ENCODE measurements at places on chromosomes 3 and 15. TPM values are rescaled to one million over a fixed set of nuclear protein-coding genes. Genes with fewer than 3 reads are reported as not detected.

GRCh38 chr15:40322531-40323238 is 807 bp upstream of the INAFM2 start:
- no peaks in the 10 kb centered on the region for H3K27me3 ChIP-seq
- peak overlapping the region; percentile 80 for H3K4me3 ChIP-seq
- peak overlapping the region; percentile 69 for H3K27ac ChIP-seq
- DNase-seq: peak; percentile 18
- peaks cover 21% of the 10 kb centered on the region for H3K4me1 ChIP-seq

GRCh38 chr3:107323723-107324122 is 53.5 kb upstream of the CCDC54 start:
- no peaks in the 10 kb centered on the region for H3K27me3 ChIP-seq
- H3K36me3 ChIP-seq: no peaks in the 10 kb centered on the region
- H3K4me3 ChIP-seq: no peak overlapping the region
- H3K27ac ChIP-seq: no peak overlapping the region
- no peaks in the 10 kb centered on the region for H3K4me1 ChIP-seq
- no peak for DNase-seq

DNA sequence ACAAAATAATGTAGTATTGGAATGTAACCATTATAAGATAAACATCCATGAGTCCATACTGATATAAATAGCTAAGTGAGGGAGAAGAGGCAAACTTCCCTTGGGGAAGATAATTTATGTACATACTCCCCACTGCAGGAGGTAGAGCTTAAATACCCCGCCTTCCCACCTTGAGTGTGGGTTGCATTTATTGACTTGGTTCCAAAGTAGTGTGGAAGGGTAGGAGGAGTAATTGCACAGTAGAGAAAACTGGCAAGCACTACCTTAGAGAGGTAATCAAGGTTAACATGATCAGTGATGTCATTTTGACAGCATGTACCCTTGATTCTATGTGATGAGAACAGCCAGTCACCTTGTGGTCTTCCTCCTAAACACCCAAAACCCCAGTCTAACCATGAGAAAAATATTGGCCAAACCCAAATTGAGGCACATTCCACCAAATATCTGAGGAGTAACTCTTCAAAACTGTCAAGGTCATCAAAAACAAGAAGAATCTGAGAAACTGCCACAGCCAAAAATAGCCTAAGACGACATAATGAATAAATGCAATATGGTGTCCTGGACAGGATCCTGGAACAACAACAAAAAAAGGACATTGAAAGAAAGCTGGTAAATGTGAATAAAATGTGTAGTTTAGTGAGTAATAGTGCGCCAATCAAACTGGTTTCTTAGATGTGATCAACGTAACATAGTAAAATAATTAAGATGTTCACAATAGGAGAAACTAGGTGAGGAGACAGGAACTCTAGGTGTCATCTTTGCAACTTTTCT is 774 bp upstream of the CNOT10 start:
- H3K4me3 ChIP-seq: peak overlapping the region; percentile 69
- peak overlapping the region; percentile 90 for H3K27ac ChIP-seq
- DNase-seq: no peak
- no peaks in the 10 kb centered on the region for H3K27me3 ChIP-seq

DNA sequence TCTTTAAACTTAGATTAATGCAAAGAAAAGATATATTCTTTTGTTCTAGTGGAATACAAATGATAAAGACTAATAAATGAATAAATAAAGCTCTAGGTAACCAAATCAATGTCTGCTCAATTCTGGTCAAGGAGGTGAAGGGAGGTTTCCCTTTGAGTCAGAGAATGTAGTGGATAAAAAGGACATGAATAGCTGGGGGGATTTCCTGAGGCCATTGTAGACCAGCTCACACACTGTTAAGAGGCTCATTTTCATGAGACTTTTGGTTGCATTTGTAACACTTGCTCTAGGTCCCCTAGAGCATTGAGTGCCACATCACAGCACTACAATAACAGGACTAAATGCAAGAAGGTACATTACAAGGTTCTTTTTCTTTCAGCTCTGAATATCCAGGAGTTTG is 170.7 kb downstream of the TIGIT start:
- no peak overlapping the region for H3K4me3 ChIP-seq
- no peak for DNase-seq
- no peak overlapping the region for H3K27ac ChIP-seq
- no peaks in the 10 kb centered on the region for H3K27me3 ChIP-seq

DNA sequence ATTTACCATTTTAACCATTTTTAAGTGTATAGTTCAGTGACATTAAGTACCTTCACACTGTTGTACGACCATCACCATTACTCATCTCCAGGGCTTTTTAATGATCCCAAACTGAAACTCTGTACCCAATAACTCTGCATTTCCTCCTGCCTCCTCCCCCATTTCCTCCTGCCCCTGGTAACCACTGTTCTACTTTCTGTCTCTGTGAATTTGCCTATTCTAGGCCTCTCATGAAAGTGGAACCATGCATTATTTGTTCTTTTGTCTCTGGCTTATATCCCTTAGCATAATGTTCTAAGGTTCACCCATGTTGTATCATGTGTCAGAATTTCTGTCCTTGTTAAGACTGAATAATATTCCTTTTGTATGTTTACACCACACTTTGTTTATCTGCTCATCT is 154.2 kb downstream of the MECOM start:
- H3K4me3 ChIP-seq: no peak overlapping the region
- DNase-seq: no peak
- no peaks in the 10 kb centered on the region for H3K36me3 ChIP-seq
- H3K27ac ChIP-seq: no peak overlapping the region

DNA sequence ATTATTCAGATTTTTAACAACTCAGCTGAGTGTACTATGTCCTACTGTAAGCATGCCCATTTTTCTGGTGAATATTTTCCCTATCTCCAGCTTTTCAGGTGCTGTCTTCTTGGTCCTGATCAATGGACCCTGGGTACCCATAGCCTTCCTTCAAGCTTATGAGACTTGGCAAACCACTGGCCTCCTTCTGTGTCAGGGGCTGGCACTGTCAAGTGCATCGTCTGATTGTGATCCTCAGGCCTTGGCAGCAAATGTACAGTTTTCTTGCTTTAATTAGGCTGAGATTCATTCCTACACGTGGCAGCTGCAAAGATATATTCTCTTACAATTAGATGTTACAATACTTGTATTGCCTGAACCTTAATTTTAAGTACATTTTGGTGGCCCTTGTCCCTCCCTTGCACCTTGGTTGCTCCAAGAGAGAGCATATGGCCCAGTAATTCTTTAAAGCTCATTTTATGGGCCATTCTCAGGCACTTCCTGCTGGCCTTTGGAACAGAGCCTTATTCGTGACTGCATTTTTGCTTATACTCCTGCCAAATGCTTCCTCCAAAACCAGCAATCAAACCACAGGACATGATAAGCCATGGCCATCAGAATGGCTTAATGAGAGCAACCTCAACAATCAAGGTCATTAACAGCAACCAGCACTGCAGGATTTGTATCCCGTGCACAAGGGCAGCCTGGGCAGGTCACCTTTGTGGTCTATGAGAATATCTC is 179.9 kb downstream of the CNTN6 start:
- H3K27me3 ChIP-seq: no peaks in the 10 kb centered on the region
- no peak overlapping the region for H3K4me3 ChIP-seq
- H3K36me3 ChIP-seq: no peaks in the 10 kb centered on the region
- no peak for DNase-seq
- H3K4me1 ChIP-seq: no peaks in the 10 kb centered on the region

DNA sequence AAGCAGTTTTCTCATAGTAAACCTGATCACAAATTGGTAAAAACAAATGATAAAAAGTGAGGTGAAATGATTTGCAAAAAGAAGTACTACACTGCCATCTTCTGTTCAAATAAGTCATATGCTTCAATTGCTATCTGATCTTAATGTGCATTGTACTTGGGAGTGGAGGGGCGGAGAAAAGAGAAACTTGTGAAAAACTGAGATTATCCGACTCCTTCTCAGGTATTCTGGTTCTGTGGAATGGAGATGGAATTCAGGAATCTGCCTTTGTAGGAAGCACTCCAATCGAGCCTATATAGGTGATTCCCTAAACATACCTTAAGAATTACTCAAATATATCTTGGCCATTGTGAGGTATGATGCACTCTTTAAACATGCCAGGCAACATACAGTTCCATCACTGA is 180.6 kb downstream of the CHL1 start:
- H3K27ac ChIP-seq: no peak overlapping the region
- H3K27me3 ChIP-seq: no peaks in the 10 kb centered on the region
- DNase-seq: no peak
- no peaks in the 10 kb centered on the region for H3K36me3 ChIP-seq
- H3K4me1 ChIP-seq: no peaks in the 10 kb centered on the region

GRCh38 chr15:30046430-30046829 is 36.3 kb upstream of the GOLGA8J start:
- no peak for DNase-seq
- H3K27me3 ChIP-seq: no peaks in the 10 kb centered on the region
- no peaks in the 10 kb centered on the region for H3K36me3 ChIP-seq
- no peak overlapping the region for H3K27ac ChIP-seq

GRCh38 chr3:195159117-195159813 is 111.7 kb downstream of the XXYLT1 start:
- H3K36me3 ChIP-seq: no peaks in the 10 kb centered on the region
- no peaks in the 10 kb centered on the region for H3K27me3 ChIP-seq
- DNase-seq: no peak
- H3K27ac ChIP-seq: peak overlapping the region; percentile 88
- peaks cover 49% of the 10 kb centered on the region for H3K4me1 ChIP-seq

GRCh38 chr15:66628976-66629723 is 63.4 kb upstream of the LCTL start:
- peak overlapping the region; percentile 82 for H3K27ac ChIP-seq
- H3K4me1 ChIP-seq: peaks cover 20% of the 10 kb centered on the region
- no peaks in the 10 kb centered on the region for H3K36me3 ChIP-seq
- H3K27me3 ChIP-seq: no peaks in the 10 kb centered on the region

GRCh38 chr3:21779909-21780308 is 28.9 kb upstream of the ZNF385D start:
- DNase-seq: no peak
- H3K4me3 ChIP-seq: no peak overlapping the region
- H3K27me3 ChIP-seq: no peaks in the 10 kb centered on the region
- H3K36me3 ChIP-seq: no peaks in the 10 kb centered on the region
- no peak overlapping the region for H3K27ac ChIP-seq

GRCh38 chr3:103963599-103963998 is 1403.1 kb upstream of the ALCAM start:
- DNase-seq: no peak
- no peak overlapping the region for H3K4me3 ChIP-seq
- no peaks in the 10 kb centered on the region for H3K36me3 ChIP-seq
- no peaks in the 10 kb centered on the region for H3K27me3 ChIP-seq
- no peaks in the 10 kb centered on the region for H3K4me1 ChIP-seq
- no peak overlapping the region for H3K27ac ChIP-seq

DNA sequence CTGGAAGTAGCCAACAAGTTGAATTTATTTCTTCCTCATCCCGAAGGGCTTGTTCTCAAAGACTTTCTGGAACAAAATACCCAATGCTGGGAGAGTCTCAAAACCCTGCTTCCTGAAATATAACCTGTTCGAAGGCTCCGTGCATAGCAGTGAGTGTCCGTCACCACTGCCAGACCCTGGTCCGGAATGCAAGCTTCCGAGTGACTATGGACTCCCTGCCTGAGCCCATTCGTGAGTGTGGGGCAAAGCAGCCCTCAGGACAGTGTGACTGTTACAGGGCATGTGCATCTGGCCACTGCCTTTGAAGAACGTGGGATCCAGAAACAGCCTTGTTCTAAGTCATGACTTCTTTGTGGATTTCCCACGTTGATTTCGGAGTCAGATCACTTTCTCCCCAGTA is 214.5 kb upstream of the IGF1R start:
- H3K4me1 ChIP-seq: no peaks in the 10 kb centered on the region
- H3K27ac ChIP-seq: no peak overlapping the region
- H3K27me3 ChIP-seq: peaks cover 1% of the 10 kb centered on the region
- H3K4me3 ChIP-seq: no peak overlapping the region
- no peak for DNase-seq
- H3K36me3 ChIP-seq: no peaks in the 10 kb centered on the region

GRCh38 chr3:53131096-53131495 is 861 bp upstream of the RFT1 start:
- peak overlapping the region; percentile 73 for H3K4me3 ChIP-seq
- peaks cover 5% of the 10 kb centered on the region for H3K36me3 ChIP-seq
- H3K27me3 ChIP-seq: no peaks in the 10 kb centered on the region
- no peak for DNase-seq
- peaks cover 45% of the 10 kb centered on the region for H3K4me1 ChIP-seq

GRCh38 chr3:14262212-14262611 is 83.6 kb downstream of the LSM3 start:
- H3K27ac ChIP-seq: no peak overlapping the region
- no peaks in the 10 kb centered on the region for H3K36me3 ChIP-seq
- no peaks in the 10 kb centered on the region for H3K27me3 ChIP-seq
- H3K4me1 ChIP-seq: peaks cover 3% of the 10 kb centered on the region

- H3K27me3 ChIP-seq: no peaks in the 10 kb centered on the region
- H3K4me1 ChIP-seq: no peaks in the 10 kb centered on the region
- no peak for DNase-seq
- H3K36me3 ChIP-seq: no peaks in the 10 kb centered on the region
- H3K27ac ChIP-seq: no peak overlapping the region
- no peak overlapping the region for H3K4me3 ChIP-seq
Measured at GRCh38 chr3:31985831-31986230, 4.3 kb downstream of the ZNF860 start.

DNA sequence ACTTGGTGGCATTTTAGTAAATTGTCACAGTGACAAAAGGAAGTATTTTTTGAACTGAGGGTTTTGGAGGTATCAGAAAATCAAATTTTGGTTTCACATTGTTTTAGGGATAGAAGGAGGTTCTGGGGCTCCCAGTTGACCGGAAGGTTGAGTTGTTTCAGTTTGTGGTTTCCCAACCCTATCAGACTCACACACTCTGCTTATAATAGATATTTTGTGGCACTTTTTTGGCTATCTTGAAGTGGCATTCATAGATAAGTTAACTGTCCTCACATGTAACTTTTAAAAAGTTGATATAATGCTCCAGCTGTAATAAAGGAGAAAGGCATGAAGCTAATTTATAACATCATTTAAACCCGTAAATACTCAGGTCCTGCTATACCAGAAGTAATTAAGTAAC is 12.8 kb downstream of the ARMC8 start:
- H3K4me3 ChIP-seq: no peak overlapping the region
- H3K36me3 ChIP-seq: peaks cover 4% of the 10 kb centered on the region
- H3K27ac ChIP-seq: no peak overlapping the region
- no peak for DNase-seq
- no peaks in the 10 kb centered on the region for H3K27me3 ChIP-seq
- peaks cover 30% of the 10 kb centered on the region for H3K4me1 ChIP-seq

GRCh38 chr3:150090877-150091276 is 120.2 kb upstream of the PFN2 start:
- H3K4me3 ChIP-seq: no peak overlapping the region
- no peaks in the 10 kb centered on the region for H3K27me3 ChIP-seq
- no peaks in the 10 kb centered on the region for H3K36me3 ChIP-seq
- no peaks in the 10 kb centered on the region for H3K4me1 ChIP-seq

The GNAT1 gene
- total RNA-seq: not detected

The MELTF gene
- 28.3 TPM for total RNA-seq

The CCDC39 gene
- 1.8 TPM for total RNA-seq

The UROC1 gene
- not detected for total RNA-seq

The GOLGA6L10 gene
- total RNA-seq: 0.34 TPM

The RFTN1 gene
- 62.1 TPM for total RNA-seq

The CCDC33 gene
- total RNA-seq: 4.2 TPM

The COMMD4 gene
- 28.7 TPM for total RNA-seq

The ACKR4 gene
- total RNA-seq: 7.2 TPM

All from upper lobe of left lung (tissue), 6 donors.